ENCODE measurements at places on chromosomes 2 and 18. TPM values are rescaled to one million over a fixed set of nuclear protein-coding genes. Genes with fewer than 3 reads are reported as not detected.

GRCh38 chr2:120739438-120740090 lies 3.9 kb downstream of the GLI2 start:
- no peak overlapping the region for H3K4me3 ChIP-seq
- no peak overlapping the region for H3K27ac ChIP-seq
- no peaks in the 10 kb centered on the region for H3K36me3 ChIP-seq
- DNase-seq, result no peak

- H3K36me3 ChIP-seq, result no peaks in the 10 kb centered on the region
- no peak overlapping the region for H3K4me3 ChIP-seq
- H3K4me1 ChIP-seq, result no peaks in the 10 kb centered on the region
- DNase-seq, result no peak
- H3K27me3 ChIP-seq, result no peaks in the 10 kb centered on the region
These were observed 28.5 kb upstream of the LAMA1 start for GRCh38 chr18:7146067-7146466.

Gene FOXD4L1
- not detected for total RNA-seq

Gene CDKL4
- not detected for total RNA-seq

Measured in activated naive CD4-positive, alpha-beta T cell treated with anti-CD3 and anti-CD28 coated beads for 36 hours (primary cell).